ENCODE measurements at places on chromosomes 4 and X. TPM values are rescaled to one million over a fixed set of nuclear protein-coding genes. Genes with fewer than 3 reads are reported as not detected.

The XPNPEP2 gene
- 24.8 TPM for total RNA-seq

The JAKMIP1 gene
- total RNA-seq, result 0.21 TPM

The FAM47E gene
- 2.4 TPM for total RNA-seq

The SPANXN4 gene
- not detected for total RNA-seq

The MSX1 gene
- 4.5 TPM for total RNA-seq

The VCX3A gene
- not detected for total RNA-seq

The SEPSECS gene
- total RNA-seq, result 9.4 TPM

The PITX2 gene
- total RNA-seq, result not detected

The PROM1 gene
- total RNA-seq, result 8.0 TPM

The PNMA6F gene
- not detected for total RNA-seq

All from aorta (tissue), 5 donors.